Activated gamma-delta T cell treated with Interleukin-2 at 50 U/mL for 16 hours (primary cell): ENCODE measurements at places on chromosomes 7 and 10.

DNA sequence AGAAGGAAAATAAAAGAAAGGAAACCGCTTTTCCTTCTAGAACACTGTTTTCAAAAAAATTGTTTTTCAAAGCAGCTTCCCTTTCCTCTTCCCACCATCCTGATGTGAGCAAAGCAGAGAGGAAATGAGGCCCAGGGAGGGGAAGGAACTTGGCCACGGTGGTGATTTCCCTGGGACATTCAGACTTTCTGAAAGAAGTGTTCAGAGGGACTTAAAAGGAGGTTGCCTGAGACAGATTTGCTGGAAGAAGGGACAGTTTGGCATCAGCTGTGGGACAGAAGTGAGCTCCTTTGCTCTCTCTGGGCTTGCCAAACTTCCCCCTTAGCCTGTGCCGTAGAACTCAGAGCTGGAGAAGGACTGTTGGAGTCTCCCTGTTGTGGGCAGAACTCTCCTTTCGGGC, 30.3 kb downstream of the ADCYAP1R1 start:
- DNase-seq: no peak

GRCh38 chr7:50939021-50939420, 156.3 kb upstream of the GRB10 start:
- no peak for DNase-seq

GRCh38 chr10:15067154-15067553, 21.4 kb downstream of the ACBD7 start:
- no peak for DNase-seq

DNA sequence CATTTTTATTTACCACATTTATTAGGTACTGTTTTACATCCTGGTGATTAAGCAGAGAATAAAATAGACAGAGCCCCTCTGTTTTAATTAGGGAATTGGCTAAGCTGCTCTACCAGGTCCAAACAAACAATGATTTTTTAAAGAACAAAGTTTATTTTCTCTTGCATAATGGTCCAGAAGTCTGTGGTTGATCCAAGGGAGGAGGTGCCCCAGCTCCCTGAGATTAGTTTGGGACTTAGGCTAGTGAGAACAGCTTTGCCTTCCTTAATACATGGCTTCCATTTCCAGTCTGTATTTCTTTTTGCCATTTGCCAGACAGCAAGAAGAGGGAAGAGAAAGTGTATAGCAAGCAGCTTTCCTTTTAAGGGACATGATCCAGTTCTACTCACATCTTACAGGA, 2.9 kb upstream of the MIOS start:
- DNase-seq: no peak

- no peak for DNase-seq
Observed at GRCh38 chr10:80411267-80411668, 2.9 kb downstream of the PRXL2A start.
